HepG2 (cell line): ENCODE measurements at places on chromosomes 3 and 15. TPM values are rescaled to one million over a fixed set of nuclear protein-coding genes. Genes with fewer than 3 reads are reported as not detected.

- peak; percentile 94 for DNase-seq
Measured at GRCh38 chr3:141370065-141370533, 1.8 kb downstream of the ZBTB38 start.

The C15orf61 gene
- 3.3 and 6.6 TPM in 2 replicates for total RNA-seq

GRCh38 chr3:107978131-107979055 lies 112.4 kb downstream of the CD47 start:
- DNase-seq: no peak

DNA sequence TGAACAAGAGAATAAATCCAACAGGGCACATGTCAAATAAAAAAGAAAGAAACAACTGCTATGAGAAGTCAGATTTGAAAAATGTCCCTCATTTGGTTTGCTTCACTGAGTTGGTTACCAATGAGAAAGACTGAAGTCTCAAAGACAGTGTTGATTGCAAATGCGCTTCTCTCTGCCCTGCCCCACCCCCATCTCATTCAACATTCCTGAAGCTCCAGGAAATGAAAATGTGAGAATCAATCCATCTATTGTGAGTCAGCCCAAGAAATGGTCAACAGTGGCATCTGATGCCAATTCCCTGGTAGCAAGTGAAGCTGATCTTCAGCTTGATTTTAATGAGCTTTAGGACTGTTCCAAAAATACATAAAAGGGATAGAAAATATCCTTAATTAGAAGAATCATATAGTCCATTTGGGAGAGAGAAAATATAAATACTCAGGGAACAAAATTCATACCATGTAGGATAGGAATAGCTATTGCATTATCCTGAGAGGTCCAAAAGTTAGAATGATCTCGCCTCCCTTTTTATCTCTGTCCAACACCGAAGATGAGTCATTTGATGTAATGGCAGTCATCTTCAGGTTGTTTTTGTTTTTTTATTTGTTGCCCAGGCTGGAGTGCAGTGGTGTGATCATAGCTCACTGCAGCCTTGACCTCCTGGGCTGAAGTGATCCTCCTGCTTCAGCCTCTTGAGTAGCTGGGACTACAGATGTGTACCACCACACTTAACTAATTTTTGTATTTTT lies 200.3 kb upstream of the UMPS start:
- no peak for DNase-seq

- DNase-seq: peak; percentile 50
Measured at GRCh38 chr3:98012979-98013378, 22.1 kb downstream of the GABRR3 start.

- no peak for DNase-seq
Measured at GRCh38 chr3:23159929-23160328, 43.2 kb upstream of the UBE2E2 start.
